Stimulated activated CD8-positive, alpha-beta memory T cell treated with anti-CD3 and anti-CD28 coated beads, Interleukin-2, amount 100 ng/mL, for 1 hour (primary cell): ENCODE measurements at places on chromosomes 2 and 18.

DNA sequence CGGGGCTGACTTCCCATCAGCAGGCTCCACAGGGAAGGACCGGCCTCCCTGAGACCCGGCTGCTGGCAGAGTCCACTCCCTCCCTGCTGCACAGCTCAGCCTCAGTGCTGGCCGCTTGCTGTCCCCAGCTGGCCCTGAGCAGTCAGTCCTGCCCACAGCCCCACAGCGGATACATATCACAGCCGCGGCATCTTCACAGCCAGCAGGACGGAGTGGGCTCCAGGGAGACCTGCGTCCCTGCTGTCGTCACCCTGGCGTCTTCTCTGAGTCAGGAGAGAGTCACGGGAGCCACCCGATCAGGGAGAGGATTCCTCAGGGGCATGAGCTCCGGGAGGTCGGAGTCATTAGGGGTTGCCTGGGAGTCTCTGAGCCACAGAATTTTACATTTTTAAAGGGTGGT is 13.1 kb upstream of the SNTG2 start:
- DNase-seq: no peak

GRCh38 chr2:133736674-133737073 is 168.4 kb upstream of the NCKAP5 start:
- DNase-seq: no peak

DNA sequence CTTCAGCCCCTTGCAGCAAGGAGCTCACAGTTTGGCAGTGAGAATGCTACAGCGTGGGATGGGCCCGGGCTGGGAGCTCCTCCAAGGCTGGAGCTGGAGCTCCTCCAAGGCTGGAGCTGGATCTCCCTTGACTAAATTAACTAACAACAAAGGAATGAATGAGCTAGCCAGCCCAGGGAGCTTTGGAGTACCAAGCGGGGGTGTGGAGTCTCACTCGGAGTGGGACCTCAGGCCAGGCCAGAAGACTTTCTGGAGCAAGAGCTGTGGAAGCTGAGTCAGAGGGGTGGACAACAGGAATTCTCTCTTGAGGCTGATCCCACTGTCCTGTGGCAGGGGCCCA is 244.7 kb upstream of the HS6ST1 start:
- DNase-seq: no peak

DNA sequence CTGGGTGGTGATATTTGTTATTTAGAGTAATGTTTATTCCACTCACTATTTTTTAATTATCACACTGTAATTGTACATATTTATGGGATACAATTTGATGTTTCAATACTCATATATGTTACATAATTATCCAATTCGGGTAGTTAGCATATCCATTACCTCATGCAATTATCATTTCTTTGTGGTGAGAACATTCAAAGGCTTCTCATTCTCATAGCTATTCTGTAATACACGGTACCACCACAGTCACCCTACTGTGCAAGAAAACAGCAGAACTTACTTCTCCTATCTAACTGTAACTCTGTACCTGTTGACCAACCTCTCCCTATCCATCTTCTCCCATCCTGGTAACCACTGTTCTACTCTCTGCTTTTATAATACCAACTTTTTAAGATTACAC is 4.6 kb downstream of the TBC1D8 start:
- DNase-seq: no peak

DNA sequence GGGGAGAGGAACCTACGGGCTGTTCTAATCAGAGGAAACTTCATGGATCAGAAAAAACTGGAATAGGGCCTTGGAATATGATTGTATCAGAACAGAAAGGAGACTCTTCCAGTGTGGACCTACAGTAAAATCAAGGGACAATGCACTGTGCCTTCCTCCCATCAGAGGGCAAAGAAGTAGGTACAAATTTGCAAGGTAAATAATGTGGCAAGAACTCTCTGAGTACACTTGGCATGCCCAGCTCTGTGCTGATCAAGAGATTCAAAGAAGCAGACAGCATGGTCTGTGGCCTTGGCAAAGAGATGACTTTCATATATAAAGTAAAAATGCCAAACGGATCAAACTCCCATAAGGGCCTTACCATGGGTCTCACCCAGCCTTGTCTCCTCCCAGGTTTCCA is 242.6 kb upstream of the OSR1 start:
- no peak for DNase-seq
